ENCODE measurements at places on chromosomes 1 and 21.

DNA sequence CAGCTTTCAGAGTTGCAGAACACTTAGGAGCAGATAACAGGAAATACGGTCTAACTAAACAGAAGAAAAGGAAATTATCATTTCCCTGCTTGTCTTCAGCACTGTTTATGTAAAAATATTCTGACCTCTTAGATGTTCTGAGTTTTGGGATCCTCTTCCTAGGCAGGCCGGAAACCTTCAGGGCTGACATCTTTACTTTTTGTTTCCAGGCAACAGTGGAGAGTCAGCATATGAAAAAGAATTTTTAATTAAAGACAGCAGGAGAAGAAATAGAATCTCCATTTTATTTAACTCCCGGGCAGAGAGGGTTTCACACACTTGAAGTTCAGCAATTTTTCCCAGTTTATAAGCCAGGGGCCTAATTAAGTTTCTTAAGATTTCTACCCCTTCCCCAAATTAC lies 5.1 kb upstream of the RIPPLY3 start:
- DNase-seq = no peak

DNA sequence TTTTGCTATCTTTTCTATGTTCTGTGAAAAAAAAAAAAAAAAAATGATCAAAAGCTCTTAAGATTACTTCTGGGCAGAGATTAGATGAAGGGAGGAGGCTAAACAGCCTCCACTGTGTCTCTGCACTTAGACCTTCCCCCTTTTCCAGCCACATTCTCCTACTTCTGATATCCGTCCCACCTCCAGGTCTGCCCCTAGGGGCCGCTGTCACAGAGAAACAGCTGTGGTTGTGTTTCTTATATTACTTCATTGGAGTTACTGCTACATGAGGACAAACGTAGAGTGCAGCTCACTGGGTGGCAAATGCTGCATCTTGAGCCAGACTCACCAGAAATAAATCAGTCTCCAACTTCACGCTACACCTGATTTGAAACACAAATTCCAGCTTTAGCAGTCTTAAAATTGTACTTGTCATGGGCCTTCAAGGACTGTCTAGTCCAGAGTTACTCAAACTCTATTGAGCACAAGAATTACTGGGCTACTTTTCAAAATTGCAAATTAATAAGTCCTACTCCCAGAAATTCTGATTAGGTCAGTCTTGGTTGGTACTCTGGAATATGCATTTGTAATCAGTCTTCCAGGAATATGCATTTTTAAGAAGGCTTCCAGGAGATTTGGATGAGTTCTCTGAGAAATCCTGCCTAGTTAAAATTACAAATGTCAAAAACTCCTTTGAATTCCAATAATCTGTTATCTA lies 125.2 kb upstream of the PTBP2 start:
- no peak for DNase-seq

- DNase-seq = peak; percentile 53
Observed at GRCh38 chr1:40849801-40850592, 12.2 kb downstream of the CITED4 start.

- DNase-seq = no peak
Observed at GRCh38 chr1:11568687-11569086, 85.5 kb downstream of the FBXO2 start.

GRCh38 chr1:111989531-111990025 lies at the start of gene KCND3:
Gene KCND3, minus strand, starts transcription at chr1:111989668.
- DNase-seq = peak; percentile 23

GRCh38 chr1:109721042-109721441 lies 9.0 kb downstream of the GSTM5 start:
- no peak for DNase-seq

DNA sequence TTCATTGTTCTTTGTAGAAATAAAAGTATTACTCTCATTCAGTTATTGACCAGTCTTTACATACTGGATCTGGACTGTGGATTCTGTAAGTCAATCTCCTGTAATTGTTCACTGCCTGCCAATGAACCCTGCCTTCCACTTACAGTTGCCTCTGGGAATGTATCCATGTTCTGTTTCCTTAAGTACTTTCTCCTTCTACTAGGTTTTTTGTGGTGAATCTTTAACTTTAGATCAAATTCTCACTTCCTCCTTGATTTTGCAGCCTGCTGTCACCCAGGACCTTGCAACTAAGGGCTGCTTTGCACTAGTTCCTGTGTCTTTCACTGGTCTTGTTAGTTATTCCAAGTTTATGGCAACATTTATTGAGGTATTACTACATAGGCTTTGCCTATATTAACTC lies 28.2 kb upstream of the ANKRD13C start:
- no peak for DNase-seq

- no peak for DNase-seq
Observed at GRCh38 chr1:15405106-15405850, 4.4 kb upstream of the EFHD2 start.

DNA sequence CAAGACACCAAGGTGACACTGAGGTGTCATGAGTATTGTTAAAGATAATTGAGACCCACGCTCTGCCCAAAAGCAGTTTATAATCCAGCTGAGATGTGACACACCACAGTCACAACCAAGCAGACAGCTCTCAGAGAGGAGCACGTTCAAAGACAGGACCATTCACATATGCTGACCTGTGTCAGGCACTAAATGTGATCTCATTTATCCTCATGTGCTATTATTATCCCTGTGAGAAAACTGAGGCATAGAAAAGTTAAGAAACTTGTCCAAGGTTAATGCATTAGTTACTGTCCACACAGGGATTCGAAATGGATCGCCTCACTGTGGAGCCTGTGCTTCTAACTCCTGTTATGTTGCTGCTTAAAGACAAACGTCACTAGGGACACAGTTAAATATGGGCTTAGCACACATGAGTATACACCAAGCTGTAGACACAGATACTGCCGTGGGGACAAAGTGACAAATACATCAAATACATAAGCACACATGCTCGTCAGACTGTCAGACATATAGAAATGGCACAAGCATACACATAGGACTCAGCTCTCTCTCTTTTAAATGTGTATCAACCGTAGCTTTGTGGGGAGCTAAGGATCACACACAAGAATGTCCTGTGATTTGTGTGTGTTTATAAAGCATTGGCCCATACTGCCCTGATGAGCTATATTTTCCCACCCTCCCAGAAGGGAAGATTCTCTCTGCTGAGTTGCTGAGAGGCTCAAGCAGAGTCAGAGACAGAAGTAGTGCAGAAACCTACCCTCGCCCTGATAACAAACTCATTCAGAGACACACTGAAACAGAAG lies 3.5 kb upstream of the IGSF8 start:
- DNase-seq = no peak

DNA sequence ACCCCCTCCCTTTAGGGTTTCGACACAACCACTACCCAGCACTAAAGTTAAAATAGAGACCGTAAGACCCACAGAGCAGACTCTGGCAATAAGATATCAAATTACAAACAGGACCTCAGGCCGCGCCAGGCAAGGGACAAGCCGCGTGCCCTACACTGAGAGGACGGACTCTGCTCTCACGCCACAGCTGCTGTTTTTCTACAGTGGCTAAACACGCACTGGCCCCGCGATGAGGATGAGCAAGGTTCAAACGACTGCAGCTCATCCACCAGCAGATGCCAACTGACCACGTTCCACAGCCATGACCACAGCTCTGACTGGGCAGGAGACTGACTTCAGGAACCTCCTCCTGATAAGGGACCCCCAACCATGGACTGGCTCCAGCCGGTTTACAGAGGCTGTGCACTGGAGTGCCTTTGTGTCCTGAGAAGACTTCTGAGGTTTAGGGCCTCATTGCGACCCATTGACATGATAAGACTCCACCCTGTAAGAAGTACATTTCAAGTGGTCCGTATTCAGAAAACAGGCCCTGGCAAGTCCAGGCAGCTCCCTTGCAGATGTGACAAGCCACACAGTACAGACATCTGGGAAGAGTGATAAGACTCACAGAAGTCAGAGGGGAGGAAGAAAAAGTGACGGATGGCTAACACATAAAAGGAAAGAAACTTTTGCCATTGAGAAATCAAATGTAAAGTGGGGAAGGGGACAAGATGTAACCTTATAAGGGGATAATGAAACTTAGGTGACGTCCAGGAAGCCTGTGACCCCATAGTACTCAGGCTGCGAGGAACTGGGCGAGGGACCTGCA lies 1.5 kb upstream of the KRTAP10-6 start:
- no peak for DNase-seq

GRCh38 chr1:14977338-14977931 lies 176.1 kb upstream of the TMEM51 start:
- no peak for DNase-seq

DNA sequence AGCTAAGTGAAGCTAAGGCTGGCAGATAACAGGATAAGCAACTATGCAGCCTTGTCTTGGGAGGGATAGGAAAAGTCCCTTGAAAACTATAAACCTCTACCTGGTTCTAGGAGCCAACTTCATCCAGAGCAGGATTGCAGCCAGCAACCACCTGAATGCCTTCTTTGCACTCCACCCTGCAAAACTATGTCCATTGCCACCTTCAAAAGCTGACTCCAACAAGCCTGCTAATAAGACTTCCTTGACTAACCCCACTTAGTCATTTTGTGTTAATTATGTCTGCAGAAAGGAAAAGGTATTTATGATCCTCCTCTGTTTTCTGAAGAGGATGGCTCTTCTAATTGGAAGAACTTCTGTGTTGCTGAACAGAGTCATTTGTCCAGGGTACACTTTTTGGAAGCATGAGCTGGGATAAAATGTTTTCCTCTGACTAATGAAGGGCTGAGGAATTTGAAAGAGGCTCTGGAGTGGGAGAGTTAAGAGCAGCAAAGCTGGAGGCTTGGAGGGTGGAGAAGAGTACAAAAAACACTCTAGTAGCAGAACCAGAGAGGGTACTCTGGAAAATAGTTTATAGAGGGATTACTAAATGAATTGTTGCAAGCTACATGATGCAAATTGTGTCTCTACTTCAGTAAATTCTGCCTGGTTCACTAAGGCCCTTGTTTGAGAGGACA lies 9.6 kb upstream of the RIMKLA start:
- DNase-seq = no peak

DNA sequence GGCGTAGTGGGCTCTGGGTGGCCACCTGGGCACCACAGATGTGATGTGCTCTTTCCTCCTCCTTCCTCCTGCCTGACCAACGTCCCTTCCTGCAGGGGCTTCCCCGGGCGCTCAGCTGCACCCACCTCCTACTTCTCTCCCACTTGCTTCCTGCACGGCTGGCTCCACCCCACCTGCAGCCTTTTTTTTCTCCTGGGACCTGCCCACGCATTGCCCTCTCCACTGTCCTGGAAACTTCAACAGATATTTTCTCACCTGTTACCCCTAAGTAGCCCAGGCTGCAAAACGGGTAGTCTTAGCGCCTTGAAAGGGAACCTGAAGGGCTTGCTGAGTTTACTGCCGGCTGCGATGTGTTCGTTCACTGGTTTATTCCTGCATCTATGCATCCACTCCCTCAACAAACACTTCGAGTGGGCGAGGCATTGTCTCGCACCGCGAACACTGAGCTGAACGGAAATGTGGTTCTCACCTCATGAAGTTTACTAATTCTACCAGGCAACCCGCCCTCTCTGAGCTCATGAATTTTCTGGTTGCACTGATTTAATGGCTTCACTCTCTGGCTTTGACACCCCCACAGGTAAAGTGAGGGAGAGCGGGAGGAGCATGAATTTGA lies 23.6 kb downstream of the ZBTB18 start:
- DNase-seq = no peak

- DNase-seq = no peak
Observed at GRCh38 chr1:226185141-226186036, 1.2 kb downstream of the ACBD3 start.

GRCh38 chr1:178926046-178926445 lies 55.2 kb upstream of the ANGPTL1 start:
- no peak for DNase-seq

DNA sequence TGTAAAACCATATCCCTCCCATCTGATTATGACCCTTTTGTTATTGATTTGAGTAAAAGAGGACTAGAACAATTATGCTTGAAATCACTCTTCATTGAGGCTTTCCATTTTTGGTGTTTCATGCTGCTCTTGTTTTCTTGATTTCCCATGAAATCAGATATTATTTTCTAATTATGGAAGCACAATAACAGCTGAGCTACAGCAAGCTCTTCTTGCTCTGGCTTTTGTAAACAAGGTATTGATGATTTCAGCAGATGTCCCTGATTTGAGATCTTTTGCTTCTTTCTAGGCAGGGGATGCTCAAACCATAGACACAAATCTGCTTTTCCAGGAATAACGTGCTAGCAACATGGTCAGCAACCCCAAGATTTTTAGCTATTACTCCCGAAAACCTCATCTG lies 607.8 kb downstream of the NCAM2 start:
- no peak for DNase-seq

DNA sequence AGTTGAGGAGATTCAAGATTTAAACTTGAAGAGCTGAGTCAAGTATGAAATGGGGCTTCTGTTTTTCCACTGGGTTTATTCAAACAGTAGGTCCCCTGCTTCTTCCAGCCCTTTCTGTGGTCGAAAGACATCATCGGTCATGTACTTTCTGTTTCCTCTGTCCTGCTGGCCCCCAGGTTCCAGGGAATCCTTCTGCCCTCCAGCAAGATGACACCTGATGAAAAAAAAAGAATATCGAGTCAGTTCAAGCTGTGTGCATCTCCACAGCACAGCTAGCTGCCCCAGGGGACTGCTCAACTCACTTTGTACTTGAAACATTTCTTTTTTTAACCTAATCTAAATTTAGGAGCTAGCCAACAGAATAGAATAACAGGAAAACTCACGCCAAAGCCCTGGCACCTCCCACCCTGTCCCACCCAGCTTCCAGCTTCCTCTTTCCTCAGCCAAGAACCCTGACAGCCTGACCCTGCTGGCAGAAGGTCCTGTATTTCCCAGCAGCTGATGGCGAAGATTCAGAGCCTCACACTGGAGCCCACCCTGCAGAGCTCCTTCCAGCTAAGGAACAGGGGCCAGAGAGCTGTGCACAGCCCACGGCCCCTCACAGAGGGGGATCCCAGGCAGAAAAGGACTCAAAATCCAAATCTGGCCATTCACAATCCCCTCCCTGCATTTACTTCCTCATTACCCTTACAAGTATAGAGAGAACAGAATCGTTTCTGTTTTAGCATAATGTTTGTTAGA lies 176.5 kb downstream of the PSMG1 start:
- DNase-seq = no peak

- DNase-seq = no peak
Observed at GRCh38 chr1:62177621-62178020, 17.0 kb upstream of the L1TD1 start.

DNA sequence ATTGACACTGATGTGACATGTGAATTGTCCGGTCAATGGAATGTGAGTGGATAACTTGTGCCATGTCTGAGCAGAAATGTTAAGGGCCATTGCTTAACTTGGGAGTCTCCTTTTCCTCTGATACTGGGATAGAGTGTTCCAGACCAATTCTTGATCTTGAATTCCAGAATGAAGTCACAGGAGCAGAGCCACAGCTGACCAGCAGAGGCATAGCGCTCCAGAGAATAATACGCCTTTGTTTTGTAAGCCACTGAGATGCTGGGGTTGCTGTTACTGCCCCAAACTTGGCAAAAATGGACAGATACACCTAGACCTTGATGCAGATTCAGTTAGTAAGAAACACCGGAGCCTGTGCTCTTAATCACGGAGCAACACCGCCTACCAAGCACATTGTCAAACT lies 6.3 kb downstream of the KCNJ6 start:
- DNase-seq = no peak

Data from mesothelial cell of epicardium (in vitro differentiated cells).